ENCODE measurements at places on chromosomes 11 and 22.

GRCh38 chr11:102389253-102389652 is 42.2 kb downstream of the BIRC2 start:
- DNase-seq: no peak

GRCh38 chr11:27971171-27971570 is 136.8 kb downstream of the KIF18A start:
- DNase-seq: no peak

DNA sequence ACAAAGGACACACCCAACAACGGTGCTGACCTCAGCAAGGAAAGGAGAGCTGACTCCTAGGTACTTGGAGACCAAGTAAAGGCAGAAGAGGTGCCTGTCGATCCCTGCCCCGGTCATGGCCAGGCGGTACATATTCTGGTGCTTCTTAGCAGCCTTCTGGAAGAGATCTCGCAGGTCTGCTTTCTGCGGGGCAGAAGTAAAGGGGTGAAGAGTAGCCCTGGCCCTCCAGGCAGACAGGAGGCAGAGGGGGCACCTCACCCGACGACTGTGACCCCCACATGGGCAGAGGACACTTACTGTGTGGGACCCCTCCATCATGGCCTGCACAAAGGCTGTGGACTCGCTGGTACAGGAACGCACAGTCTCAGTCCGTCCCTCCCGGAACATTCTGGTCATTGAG is 7.4 kb downstream of the CPT1B start:
- no peak for DNase-seq

GRCh38 chr11:94787801-94788200 is 19.6 kb downstream of the AMOTL1 start:
- DNase-seq: no peak

DNA sequence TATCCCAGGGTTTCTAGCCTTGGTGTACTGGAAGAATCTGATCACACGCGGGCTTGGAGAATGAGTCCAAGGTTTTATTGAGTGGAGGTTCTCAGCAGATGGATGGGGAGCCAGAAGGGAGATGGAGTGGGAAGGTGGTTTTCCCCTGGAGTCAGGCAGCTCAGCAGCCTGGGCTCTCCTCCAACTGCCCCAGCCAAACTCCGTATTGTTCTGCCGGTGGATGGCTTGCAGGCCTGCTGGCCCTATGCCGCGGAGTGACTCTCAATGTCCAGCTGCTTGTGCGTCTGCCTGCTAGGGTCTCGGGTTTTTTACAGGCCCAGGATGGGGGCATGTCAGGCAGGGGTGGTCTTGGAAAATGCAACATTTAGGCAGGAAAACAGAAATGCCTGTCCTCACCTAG is 162.4 kb upstream of the LMO1 start:
- DNase-seq: no peak

GRCh38 chr11:3638513-3638912 is 3.3 kb downstream of the ART5 start:
- no peak for DNase-seq

DNA sequence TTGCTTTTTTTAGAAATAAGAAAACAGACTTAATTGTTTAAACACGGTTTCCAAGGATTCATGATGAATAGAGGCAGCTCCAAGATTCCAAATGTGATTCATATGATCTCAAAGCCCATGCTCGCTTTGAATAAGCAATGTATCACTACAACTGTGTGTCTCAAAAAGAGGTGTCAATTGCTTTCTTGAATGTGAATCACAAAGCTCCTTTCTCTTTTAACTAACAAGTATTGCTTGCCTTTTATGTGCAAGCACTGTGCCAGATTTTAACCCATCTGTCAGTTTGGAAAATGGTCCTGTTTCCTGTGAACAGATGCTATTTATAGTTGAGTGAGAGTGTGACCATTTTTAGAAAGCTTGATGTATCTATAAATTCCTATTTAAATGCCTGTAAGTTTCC is 6.5 kb downstream of the OOSP1 start:
- no peak for DNase-seq

DNA sequence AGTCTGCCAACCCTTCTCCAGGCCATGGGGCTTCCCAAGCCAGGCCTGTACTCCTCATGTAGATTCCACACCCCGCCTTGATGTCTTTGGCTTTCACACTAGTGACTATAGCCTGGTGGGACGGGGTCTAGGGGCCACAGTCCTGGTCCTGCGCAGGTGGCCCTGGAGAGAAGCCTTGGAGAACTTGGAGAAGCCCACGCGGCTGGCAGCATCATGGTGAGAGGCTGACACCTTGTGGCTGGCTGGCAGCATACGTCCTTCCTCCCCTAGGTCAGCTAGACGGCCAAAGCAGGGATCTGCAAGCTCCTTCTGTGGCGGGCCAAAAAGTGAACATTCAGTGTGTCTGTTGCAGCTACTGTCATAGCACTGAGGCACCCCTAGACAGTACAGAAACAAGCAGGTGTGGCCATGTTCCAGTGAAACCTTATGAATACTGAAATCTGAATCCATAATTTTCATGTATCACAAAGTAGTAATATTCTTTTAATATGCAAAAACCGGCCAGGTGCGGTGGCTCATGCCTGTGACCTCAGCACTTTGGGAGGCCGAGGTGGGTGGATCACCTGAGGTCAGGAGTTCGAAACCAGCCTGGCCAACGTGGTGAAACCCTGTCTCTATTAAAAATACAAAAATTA is 42.0 kb downstream of the FAM83F start:
- no peak for DNase-seq

- DNase-seq: no peak
Measured at GRCh38 chr22:43186272-43187170, at the start of gene TTLL12. Gene TTLL12 (minus strand): TSS chr22:43187134. CDS start chr22:43187069, 65 bp downstream.

Data from NCI-H187 treated with DMSO at 0.1 percent for 48 hours (cell line).